CD4-positive, alpha-beta T cell treated with Interleukin-4 for 4 hours (primary cell): ENCODE measurements at places on chromosomes 7 and 10.

- DNase-seq: no peak
Observed at GRCh38 chr7:123004931-123005330, 9.4 kb upstream of the TAS2R16 start.

DNA sequence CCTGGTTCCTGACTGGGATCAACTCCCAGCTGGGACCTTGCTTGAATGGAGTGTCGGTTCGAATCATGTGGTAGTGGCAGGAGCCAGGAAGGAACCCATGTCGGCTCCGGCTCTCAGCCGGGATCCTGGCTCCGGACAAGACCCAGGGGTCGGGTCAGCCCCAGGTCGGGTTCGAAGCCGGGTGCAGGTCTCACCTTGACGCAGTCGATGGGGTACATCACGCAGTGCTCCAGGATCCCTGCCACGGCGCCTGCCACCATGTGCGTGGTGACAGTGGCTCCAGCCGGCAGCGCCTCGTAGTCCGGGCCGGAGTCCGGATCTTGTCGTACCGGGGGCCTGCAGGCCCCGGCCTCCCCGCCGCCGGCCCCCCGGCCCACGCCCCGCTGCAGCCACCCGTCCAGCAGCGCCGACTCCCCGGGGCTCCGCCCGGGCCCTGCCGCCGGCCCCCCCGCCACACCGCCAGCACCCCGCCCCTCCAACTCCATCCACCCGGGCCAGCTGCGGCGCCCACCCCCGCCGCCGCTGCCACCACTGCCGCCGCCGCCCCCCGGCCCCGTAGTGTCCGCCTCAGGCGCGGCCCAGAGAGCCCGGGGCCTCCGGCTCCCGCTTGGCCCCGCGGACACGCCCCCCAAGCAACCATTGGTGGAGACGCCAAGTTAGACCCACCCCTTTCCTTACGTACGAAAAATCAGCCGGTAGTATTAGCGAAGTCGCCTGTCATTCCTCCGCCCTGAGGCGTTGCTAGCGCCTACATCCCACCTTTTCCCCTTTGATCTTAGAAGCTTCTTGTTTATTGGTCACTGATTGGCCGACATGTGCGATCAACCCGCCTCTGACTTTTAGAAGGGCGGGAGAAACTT, at the start of gene SLC25A28:
SLC25A28 (minus strand) TSS at position 589 of the 860 bp plus-strand sequence; CDS start at position 485, 104 bp downstream.
- peak; percentile 99 for DNase-seq

DNA sequence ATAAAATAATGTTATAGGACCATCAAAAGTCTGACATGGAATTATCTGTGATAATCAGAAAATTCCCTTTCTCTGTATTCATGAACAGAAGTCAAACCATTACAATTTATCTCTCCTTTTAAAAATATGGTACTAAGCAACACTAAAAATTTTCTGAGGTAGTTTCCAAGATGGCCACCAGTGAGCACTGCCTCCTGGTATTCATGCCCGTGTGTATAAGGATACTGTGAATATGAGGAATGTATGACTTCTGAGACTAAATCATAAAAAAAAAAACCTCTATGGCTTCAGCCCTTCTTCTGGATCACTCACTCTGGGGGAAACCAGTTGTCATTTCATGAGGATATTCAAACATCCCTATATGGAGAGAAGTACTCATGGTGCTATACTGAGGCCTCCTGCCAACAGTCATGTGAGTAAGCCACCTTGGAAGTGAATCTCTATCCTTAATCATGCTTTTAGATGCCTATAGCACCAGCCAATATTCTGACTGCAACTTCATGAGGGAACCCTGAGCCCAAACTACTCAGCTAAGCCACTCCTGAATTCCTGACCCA, 41.1 kb downstream of the SIRT1 start:
- DNase-seq: no peak

DNA sequence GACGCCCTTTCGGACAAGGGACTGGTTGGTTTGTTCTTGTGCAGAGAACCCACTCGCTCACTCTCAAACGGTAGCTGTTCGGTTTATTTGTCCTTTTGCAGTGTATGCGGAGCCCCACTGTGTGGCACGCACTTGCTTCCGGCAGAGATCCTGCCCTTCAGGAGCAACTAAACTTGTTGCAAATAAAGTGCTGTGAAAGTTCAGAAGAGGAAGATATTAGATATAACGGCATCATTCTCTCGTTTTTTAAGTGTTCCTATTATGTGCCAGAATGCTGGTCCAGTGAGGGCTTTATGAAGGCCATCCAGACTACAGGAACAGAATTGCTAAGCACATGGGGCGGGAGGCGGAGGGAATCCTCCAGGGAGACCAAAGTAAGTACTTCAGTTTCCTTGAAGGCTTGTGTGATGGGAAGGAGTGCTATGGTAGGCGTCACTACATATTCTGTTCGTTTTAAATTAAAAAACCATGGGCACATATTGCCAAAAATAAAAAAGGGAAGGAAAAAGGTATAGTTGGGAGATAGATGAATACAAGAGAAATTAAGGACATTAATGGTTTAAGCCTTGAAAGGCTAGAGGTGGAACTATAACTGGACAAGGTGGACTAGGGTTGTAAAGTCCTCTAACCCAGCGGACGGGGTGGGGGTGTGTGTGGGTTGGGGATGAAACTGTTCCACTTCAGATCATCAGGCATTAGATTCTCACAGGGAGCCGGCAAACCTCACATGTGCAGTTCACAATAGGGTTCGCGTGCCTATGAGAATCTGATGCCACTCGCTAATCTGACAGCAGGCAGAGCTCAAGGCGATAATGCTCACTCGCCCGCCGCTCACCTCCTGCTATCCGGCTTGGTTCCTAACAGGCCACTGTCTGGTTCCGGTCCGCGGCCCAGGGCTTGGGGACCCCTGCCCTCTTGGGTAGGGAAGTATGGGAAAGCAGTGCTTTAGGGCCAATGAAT, 704 bp upstream of the ERLIN1 start:
- no peak for DNase-seq

DNA sequence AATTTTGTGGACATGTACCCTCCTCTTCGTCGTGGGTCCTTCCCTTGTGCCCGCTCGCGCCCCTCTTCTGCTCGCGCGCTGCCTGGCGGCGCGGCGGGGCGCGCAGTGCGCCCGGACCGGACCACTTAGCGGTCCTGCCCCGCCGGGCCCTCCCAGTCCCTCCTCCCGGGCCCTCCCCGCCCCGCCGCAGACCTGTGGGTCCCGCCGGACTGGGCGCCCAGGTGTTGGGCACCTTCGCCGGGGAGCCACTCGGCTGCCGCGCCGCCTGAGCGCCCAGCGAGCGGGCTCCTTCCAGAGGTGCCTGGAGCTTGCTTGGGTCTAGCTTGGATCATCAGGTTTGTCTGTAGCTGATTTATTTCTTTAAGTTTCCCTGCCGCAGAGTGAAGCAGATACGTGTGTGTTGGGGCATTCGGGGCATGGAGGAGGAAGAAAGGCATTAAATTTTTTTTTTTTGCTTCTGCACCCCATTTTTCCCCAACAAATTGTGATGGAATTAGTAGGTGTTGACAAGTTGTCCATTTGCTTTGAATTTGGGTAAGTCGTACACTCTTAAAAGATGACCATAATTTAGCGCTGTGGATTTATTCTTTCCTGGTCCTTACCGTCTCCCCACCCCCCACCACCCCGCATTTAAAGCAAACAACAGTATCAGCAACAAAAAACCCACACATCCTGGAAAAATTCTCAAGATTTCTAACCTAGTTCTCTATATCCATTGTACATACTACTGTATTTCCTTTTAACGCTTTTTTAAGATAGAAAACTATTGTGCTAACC, 905 bp downstream of the C1GALT1 start:
- DNase-seq: peak; percentile 37

- no peak for DNase-seq
Observed at GRCh38 chr10:76398043-76398710, 966.8 kb downstream of the LRMDA start.

DNA sequence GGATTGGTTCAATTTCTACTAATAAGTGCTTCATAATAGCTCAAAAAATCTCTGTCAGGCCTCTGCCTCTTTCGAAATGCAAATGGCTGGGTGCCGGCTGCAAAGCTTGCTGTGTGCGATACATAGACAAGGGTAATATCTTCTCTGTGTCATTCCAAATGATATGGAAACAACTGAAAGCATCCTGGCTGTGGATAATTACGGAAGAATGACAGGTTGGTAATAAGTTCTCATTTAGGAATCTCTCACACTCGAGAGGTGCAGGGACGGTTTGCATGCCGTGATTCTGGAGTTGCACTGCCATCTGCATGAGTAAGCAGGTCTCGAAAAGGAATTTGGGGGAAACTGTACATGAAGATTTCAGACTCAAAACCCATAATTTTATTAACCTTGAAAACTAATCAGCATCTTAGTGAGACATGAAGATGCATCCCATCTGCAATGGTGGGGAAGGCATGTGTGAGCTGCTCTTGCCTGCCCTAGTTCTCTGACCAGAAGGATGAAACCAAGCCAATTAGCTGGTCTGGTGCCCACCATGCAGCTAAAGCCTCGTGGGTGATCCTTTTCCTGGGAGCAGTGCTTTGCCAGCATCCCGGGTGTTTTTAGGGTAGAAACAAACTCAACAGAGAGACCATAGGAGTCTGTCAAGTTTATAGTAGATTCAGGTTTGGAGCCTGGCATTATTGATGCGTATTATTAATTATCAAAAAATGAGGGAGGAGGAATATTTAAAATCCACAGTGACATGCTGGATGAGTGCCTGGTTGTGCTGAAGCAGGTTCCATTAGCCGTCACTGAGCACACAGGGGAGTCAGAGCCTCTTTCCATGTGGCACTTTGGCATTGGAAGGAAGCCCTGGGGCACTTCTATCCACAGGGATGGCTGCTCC, 503.6 kb upstream of the MGMT start:
- DNase-seq: no peak

- DNase-seq: no peak
Observed at GRCh38 chr7:120030876-120031275, 242.1 kb upstream of the KCND2 start.

DNA sequence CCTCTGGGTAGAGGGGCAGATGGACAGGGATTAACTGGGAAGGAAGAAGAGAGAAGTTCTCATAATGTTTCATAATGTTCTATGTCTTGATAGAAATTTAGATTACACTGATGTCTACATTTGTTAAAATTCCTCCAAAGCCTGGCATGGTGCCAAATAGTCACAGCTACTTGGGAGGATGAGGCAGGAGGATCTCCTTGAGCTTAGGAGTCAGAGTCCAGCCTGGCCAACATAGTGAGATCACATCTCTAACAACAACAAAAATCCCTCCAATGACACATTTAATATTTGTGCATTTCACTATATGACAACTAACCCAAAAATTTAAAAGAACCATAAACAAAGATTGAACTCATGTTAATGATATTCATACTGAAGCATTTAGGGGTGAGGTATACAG, 33.0 kb upstream of the PPP1R3C start:
- no peak for DNase-seq

DNA sequence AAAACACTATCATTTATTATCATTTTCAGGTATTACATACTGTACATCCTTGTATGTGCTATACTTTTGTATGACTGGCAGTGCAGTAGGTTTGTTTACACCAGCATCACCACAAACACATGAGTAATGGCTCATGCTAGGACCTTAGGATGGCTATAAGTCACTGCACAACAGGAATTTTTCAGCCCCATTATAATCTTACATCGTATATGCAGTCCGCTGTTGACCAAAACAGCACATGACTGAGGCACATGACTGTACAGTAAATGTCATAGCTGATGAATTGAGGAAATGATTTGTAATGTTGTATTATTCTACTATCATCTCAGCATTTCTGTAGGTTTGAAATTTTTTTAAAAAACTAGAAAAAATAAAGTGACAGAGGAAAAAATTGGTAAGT, 38.6 kb downstream of the BPGM start:
- no peak for DNase-seq

GRCh38 chr7:45573661-45574415, at the start of gene ADCY1:
TSS of gene ADCY1 (plus strand) at chr7:45574368. CDS start at chr7:45574544, 176 bp downstream.
- no peak for DNase-seq

GRCh38 chr7:135978624-135979023, 1.5 kb upstream of the MTPN start:
- DNase-seq: no peak

- no peak for DNase-seq
Observed at GRCh38 chr7:120539321-120539720, 266.3 kb downstream of the KCND2 start.

- DNase-seq: no peak
Observed at GRCh38 chr7:66790196-66790595, 49.7 kb downstream of the RABGEF1 start.

- no peak for DNase-seq
Observed at GRCh38 chr10:110323503-110323902, 18.8 kb upstream of the SMNDC1 start.

DNA sequence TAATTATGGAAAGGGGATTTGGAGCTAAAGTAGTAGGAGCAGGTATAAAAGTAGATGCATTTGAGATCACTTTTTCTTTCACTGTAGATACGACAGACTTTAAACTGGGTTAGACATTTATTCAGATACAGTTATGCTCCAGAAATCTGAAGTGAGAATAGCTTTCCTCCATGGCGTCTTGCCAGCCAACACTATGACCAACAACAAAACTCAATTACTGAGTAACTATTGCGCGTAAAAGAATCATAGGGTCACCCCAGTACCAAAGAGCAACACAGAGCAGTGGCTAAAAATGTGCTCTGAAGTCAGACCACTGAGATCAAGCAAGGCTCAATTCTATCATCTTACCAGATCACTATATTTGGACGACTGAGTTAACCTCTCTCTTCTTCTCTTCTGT, 262.5 kb upstream of the SORCS1 start:
- DNase-seq: no peak

DNA sequence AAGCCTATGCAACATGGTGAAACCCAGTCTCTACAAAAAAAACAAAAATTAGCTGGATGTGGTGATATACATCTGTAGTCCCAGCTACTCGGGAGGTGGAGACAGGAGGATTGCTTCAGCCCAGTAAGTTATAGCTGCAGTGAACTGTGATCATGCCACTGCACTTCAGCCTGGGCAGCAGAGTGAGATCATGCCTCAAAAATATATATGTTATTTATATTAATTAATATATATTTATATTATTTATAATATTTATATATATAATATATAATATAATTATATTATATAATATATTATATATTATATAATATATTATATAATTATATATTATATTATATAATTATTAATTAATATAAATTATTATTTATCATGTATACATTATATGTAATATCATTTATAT, 1158.4 kb upstream of the AUTS2 start:
- DNase-seq: no peak

GRCh38 chr10:129771991-129772431, 192.1 kb downstream of the EBF3 start:
- no peak for DNase-seq

DNA sequence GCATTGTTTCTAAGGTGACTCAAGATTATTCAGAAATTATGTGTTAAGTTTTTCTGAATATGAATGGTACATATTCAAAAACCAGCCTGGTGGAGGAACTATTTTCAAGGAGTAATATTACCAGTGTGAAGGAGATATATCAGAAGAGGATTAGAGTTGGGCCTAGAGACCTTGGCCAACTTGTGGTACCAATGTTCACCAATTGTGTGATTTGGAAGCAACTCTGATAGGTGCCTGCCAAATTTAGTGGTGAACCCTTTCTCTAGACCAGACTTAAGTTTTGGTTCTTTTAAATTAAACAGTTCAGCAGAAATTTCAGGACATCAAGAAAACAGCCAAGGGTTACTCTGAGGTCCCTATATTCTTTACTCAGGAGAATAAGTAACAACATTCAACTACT, 88.6 kb downstream of the RNLS start:
- DNase-seq: no peak
